Activated CD8-positive, alpha-beta memory T cell treated with anti-CD3 and anti-CD28 coated beads, Interleukin-2, amount 10 ng/mL, durations not matched to agents 7 days and 5 days (primary cell): ENCODE measurements at places on chromosomes 5 and 9. TPM values are rescaled to one million over a fixed set of nuclear protein-coding genes. Genes with fewer than 3 reads are reported as not detected.

- no peak overlapping the region for H3K27ac ChIP-seq
- H3K27me3 ChIP-seq: no peaks in the 10 kb centered on the region
- DNase-seq: no peak
- no peaks in the 10 kb centered on the region for H3K4me1 ChIP-seq
- H3K36me3 ChIP-seq: no peaks in the 10 kb centered on the region
Measured at GRCh38 chr5:17402289-17403121, 95.5 kb upstream of the TAF11L2 start.

DNA sequence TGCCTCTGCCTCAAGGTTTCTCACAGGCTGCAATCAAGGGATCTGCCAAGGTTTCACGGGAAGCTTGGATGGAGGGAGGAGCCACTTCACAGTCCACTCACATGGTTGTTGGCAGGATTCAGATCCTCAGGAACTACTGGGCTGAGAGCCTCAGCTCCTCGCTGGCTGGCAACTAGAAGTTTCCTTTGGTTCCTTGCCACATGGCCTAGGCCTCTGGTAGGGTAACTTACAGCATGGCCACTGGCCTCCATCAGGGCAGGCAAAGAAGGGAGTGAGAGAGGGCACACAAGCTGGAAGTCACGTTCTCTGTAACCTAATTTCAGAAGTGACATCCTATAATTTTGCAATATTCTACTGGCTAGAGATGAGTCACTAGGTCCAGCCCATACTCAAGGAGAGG is 32.2 kb downstream of the SPOCK1 start:
- no peaks in the 10 kb centered on the region for H3K36me3 ChIP-seq
- no peaks in the 10 kb centered on the region for H3K4me1 ChIP-seq
- H3K27ac ChIP-seq: no peak overlapping the region
- H3K4me3 ChIP-seq: no peak overlapping the region
- no peak for DNase-seq

DNA sequence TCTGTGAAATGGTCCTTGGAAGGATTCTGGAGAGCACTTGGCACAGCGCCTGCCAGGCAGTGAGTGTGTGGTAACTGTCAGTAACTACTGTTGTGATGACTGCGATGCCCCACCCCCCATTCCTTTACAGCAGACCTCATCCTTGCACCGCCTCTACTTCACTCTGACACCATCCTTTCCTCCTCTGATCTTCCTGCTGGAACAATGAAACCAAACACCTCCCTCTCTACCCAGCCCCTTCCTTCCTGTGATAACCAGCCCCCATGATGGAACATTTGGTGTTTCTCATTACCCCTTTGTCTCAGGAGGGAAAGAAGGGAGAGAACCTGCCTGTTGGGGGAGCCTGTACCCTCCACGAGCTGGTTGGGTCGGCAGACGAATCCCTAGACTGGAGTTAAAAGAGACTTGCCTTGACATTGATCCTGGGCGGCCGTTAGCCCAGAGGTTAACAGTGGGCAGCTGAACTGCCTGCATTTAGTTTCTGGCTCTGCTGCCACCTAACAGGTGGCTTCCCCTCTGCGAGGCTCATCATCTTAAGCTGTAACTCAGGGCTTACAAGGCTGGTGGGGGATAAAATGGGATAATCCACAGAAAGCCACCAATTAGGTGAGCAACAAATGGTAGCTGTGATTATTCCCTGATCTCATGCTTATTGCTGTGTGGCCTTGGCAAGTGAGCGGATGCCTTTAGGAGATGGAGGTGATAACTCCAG is 34.2 kb upstream of the GRPEL2 start:
- DNase-seq: no peak
- H3K27me3 ChIP-seq: no peaks in the 10 kb centered on the region
- H3K4me3 ChIP-seq: no peak overlapping the region
- H3K36me3 ChIP-seq: no peaks in the 10 kb centered on the region

GRCh38 chr5:94086194-94086593 is 344.8 kb upstream of the POU5F2 start:
- H3K36me3 ChIP-seq: peaks cover 12% of the 10 kb centered on the region
- no peak overlapping the region for H3K27ac ChIP-seq
- no peak for DNase-seq
- no peak overlapping the region for H3K4me3 ChIP-seq

GRCh38 chr9:110555551-110556331 is 23.8 kb downstream of the SVEP1 start:
- no peaks in the 10 kb centered on the region for H3K27me3 ChIP-seq
- H3K27ac ChIP-seq: no peak overlapping the region
- H3K4me1 ChIP-seq: no peaks in the 10 kb centered on the region
- no peaks in the 10 kb centered on the region for H3K36me3 ChIP-seq
- DNase-seq: no peak

DNA sequence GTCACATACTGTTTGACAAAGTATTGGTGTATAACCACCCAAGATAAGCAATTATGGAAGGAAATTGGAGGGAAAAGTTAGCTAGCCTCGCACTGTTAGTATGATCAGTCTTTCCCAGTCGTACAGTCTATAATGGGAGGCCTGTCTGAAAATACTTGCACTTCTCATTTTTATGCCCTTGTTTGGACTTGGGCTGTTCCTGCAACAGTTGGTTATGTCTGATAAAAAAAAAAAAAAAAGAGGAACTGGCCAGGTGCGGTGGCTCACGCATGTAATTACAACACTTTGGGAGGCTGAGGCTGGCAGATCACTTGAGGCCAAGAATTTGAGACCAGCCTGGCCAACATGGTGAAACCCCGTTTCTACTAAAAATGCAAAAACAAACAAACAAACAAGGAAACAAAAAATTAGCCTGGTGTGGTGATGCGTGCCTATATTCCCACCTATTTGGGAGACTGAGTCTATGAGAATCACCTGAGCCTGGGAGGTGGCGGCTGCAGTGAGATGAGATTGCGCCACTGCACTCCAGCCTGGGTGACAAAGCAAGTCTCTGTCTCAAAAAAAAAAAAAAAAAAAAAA is 58.3 kb upstream of the ANKRD33B start:
- DNase-seq: no peak
- no peak overlapping the region for H3K27ac ChIP-seq
- H3K36me3 ChIP-seq: no peaks in the 10 kb centered on the region
- H3K4me3 ChIP-seq: no peak overlapping the region
- H3K27me3 ChIP-seq: peaks cover 2% of the 10 kb centered on the region

DNA sequence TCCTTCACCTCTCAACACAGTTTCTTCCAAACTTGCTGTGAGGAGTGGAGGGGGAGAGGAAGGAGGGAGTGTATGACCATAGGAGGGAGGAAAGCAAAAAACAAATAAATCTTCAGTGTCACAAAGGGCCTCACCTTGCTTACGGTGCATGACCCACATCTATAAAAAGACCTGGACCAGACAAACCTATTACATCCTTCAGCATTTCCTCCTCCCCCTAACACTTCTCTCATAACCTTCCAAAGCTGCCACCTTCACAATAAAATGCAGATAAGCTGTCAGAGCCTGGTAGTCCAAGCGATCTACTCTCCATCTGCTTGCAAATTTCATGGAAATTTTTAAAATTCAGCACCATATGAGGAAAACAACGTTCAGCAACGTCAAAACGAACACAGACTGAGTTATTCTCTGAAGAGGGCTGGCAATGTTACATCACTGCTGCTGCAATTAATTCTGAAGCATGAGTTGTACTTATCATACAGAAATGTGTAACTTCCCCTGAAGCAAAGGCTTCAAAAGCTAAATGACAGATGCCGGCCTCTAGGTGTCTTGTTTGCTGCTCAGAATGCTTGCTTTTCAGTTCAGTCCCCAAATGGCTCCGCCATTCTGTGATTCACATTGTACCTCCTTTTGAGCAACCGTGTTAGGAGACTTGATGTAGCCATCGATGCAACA is 62.9 kb downstream of the EFNA5 start:
- H3K27me3 ChIP-seq: peaks cover 15% of the 10 kb centered on the region
- no peaks in the 10 kb centered on the region for H3K36me3 ChIP-seq
- no peaks in the 10 kb centered on the region for H3K4me1 ChIP-seq
- no peak overlapping the region for H3K4me3 ChIP-seq
- no peak overlapping the region for H3K27ac ChIP-seq

DNA sequence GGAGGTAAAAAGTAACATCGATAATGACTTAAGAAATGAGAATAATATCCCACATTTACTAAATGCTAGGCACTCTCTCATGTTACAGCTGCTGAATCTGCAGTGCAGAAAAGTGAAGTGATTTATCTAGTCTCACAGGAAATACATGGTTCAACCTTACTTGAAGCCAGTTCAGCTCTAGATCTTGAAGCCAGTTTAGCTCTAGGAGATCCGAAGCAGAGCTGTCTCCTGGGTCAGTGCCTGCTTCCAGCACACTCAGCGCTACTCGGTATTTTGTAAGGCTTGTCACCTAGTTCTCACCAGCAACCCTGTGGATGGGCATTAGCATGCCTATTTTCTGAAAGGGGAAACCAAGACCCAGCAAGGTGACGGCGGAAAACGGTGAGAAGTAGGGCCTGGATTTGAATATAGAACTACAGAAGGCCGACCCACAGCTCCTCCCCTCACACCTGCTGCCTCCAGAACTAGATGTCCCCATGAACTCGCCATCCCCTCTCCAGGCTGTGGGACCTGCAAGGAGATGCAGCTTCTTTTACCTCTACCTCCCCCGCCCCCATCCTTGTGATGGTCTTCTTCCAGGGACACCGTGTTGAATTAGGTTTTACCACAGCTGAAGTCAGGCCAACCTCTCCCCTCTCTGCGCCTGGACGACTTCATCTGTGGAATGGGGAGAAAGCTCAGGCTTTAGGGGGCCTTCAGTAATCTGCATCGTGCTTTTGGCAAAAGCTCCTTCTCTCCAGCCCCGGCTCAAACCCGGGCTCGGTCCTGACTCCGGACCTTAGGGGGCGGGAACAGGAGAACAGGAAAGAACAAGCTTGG is 4.4 kb upstream of the MSX2 start:
- peaks cover 67% of the 10 kb centered on the region for H3K27me3 ChIP-seq
- DNase-seq: no peak
- H3K36me3 ChIP-seq: peaks cover 5% of the 10 kb centered on the region
- H3K4me3 ChIP-seq: no peak overlapping the region
- H3K4me1 ChIP-seq: peaks cover 2% of the 10 kb centered on the region

DNA sequence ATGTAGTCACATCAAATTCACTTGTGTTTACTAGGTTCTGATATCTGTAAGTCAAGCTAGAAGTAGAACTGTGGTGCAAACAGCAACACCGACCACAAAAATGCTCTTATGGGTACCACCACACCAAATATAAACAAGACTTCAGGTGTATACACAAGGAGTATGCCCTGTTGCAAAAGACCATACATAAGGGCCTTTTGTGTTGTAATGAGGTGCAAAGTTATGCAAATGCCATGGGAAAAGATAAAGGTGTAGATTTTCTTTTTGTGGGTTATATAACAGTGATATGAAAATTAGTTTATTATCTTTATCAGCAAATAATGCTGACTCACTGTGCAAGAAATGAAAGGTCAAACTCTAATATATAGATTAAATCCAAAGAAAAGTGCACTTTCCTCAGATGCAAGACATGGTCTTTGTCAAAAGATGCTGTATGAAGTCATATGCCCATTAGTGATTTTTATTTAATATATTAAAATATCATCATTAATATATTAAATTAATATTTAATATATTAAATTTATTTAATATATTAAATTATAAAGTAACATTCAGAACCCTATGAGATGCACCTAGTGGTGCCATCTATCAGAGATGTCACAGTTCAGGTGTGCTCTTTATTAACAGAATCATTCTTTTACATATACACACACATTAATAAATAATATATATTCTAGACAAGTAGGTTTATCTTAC is 26.7 kb upstream of the ALDH1A1 start:
- H3K4me1 ChIP-seq: no peaks in the 10 kb centered on the region
- H3K4me3 ChIP-seq: no peak overlapping the region
- H3K36me3 ChIP-seq: no peaks in the 10 kb centered on the region

DNA sequence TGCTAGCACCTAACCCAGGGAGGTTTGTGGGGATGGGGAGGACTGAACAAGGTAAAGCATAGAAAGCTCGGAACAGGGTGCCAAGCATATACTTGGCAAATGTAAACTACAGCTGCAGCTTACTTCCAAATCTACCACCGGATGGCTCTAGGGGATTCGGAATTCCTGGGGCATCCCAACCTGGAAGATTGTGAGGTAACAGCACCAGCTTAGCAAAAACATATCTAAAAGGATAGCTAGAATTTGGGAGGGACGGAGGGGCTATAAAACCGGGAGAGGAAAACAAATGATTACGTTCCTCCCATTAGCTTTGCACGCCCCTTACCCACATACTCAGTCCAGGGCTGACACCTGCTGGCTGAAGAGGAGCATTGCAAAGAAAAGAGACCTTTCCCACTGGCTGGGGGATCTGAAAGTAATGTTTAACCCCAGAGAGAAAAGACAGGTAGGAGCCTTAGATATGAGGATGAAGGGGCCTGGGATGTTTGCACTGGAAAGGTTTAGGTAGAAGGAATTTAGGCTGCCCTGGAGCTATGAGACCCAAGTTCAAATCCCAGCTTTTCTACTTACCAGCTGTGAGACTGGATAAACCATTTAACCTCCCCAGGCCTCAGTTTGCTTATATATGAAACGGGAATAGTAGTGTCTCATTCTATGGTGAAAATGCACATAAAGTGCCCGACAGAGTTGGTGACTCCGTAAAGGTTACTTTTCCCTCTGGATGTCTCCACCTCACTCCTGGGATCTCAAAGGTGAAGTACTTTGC is 73.6 kb downstream of the FAM114A2 start:
- H3K27ac ChIP-seq: no peak overlapping the region
- H3K4me1 ChIP-seq: peaks cover 5% of the 10 kb centered on the region
- DNase-seq: peak; percentile 56
- H3K4me3 ChIP-seq: no peak overlapping the region

DNA sequence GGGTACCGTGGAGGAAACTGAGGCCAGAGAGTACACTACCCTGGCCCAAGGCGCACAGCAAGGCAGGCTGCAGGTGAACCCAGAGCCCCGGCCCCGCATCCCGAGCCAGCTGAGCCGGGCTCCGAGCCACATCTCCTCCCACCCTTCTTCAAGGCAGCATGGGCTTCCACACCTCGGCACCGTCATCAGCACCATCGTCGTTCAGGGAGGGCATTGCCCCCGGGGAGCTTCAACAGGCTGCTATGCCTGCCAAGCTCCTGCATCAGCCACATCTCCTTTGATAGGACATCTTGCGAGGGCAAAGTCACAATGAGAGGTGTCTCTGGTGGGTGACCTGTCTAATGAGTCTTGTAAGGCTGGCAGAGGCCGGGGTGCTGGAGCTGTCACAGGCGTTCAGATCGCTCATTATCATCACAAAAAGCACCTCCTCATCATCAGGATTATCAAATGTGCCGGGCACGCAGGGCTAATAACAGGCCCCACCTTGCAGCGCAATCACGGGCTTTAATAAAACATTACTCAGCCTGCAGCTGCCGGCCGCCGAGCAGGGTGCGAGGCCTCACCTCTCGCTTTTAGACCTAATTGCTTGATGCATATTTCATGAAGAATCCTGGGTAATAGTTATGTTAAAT is 20.0 kb upstream of the SLC25A51 start:
- H3K4me3 ChIP-seq: no peak overlapping the region
- H3K27ac ChIP-seq: no peak overlapping the region

DNA sequence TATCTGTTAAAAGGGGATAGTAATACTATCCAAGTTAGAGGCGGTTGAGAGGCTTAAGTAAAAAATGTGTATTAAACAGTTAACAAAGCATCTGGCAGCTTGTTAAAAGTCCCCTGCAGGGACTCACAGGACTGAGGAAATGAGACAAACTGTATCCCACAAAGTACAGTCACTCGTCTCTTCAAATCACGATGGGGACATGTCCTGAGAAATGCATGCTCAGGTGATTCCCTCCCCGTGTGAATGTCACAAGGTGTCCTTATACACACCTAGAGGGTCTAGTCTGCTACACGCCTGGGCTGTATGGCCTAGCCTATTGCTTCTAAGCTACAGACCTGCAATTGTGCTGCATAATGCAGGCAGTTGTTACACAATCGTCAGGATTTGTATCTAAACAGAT is 237.0 kb downstream of the IRX2 start:
- H3K36me3 ChIP-seq: no peaks in the 10 kb centered on the region
- no peak overlapping the region for H3K4me3 ChIP-seq
- no peak for DNase-seq

Gene IRX2
- not detected for total RNA-seq

Gene PRUNE2
- 0.40 TPM for total RNA-seq

Gene NEURL1B
- 0.26 TPM for total RNA-seq

Gene EDIL3
- total RNA-seq: not detected

Gene C5orf52
- total RNA-seq: not detected
